ENCODE measurements at places on chromosomes 6 and 20.

- DNase-seq, result peak; percentile 17
Measured at GRCh38 chr6:96450082-96450769, 71.4 kb upstream of the UFL1 start.

DNA sequence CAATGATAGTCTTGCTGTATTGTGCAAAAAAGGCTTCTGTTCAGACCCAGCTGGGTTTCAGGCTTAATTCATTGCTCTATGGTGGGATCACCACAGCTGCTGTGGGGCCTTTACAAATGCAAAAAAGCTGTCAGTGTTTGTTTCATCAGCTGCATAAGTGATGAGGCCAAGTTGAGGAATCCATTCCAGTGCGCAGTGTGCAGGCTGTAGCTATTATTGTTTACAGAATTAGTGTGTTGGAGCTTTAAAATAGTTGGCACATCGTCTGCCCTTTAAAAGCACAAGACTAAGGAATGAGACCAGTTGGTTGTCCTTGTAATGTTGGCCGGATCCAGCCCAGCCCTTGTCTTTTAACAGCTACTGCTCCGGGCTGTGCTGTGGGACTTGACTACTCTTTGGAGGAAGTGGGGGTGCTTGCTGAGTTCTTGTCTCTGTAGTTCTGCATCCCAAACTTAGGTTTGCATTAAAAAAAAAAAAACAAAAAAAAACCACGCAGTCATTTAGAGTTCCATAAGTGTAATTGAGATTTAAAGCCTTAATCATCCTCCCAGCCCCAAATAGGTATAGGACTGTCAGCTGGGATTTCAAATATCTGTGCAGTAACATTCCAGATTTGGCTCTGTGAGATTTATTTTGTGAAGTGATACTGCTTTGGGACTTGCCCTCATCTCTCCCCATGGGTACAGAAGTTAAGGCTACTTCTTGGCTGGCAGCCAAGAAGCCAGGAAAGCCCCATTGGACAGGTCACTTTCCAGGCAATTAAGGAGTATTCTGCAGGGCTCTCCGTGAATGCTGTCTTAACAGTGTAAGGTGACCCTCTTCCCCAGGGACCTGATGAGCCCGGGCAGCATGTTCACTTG, 19.3 kb downstream of the JARID2 start:
- DNase-seq, result no peak

DNA sequence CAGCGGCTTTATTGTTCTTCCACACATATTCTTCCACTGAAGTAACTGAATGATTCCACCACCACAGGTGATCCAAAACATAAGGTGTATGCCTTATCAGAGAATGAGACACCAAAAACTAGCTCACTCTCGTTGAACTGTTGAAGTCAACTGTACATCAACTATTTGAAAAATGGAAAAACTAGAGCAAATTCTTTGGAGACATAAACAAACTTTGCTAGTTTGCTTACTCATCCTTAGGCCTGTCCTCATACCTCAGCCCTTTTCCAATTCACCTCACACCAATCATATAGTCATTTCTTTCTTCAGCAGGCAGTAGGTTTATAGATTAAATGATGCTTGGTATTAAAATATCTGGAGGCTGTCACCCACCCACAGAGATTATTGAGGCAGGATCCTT, 77.1 kb upstream of the RNF217 start:
- DNase-seq, result no peak

DNA sequence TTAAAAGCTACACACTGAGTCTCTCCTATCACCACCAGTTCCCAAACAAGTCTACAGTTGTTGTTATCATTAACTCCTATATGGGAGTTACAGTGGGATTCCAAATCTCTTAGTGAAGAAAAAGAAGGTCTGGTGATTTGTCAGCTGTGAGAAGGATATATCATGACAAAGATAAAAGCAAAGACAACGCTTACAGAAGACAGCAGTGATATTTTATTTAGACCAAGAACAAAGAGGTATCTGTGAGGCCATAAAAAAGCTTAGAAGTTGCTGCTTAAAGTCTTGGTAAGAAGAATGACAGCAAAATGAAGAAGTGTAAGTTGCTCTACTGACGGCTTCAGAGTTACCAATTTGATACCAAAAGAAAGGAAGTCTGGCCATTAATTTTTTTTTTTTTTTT, 47.2 kb downstream of the CHD6 start:
- DNase-seq, result no peak

GRCh38 chr6:114051031-114051430, 80.1 kb upstream of the HDAC2 start:
- no peak for DNase-seq
